ENCODE measurements at places on chromosomes 1 and 21. TPM values are rescaled to one million over a fixed set of nuclear protein-coding genes. Genes with fewer than 3 reads are reported as not detected.

The UTP11 gene
- total RNA-seq, result 38.7 TPM

The GBP7 gene
- total RNA-seq, result not detected

The TCHH gene
- not detected for total RNA-seq

The DCST1 gene
- total RNA-seq, result not detected

The SPRR4 gene
- total RNA-seq, result not detected

The SPRR2F gene
- not detected for total RNA-seq

The SHISA4 gene
- total RNA-seq, result 27.1 TPM

The ARV1 gene
- total RNA-seq, result 20.3 TPM

The HES3 gene
- total RNA-seq, result not detected

The MAN1A2 gene
- total RNA-seq, result 51.0 TPM

The SLC25A24 gene
- 42.3 TPM for total RNA-seq

The COL8A2 gene
- total RNA-seq, result 15.2 TPM

The PDC gene
- total RNA-seq, result not detected

The GNG12 gene
- 204 TPM for total RNA-seq

The LAPTM5 gene
- 1.8 TPM for total RNA-seq

The SPRR2G gene
- total RNA-seq, result not detected

The CELSR2 gene
- 1.5 TPM for total RNA-seq

The CA14 gene
- total RNA-seq, result not detected

The PRR9 gene
- total RNA-seq, result not detected

The IL20 gene
- total RNA-seq, result not detected

The SLC16A4 gene
- total RNA-seq, result 76.0 TPM

The NBPF14 gene
- total RNA-seq, result 68.4 TPM

The PTPN14 gene
- 122 TPM for total RNA-seq

The GCSAML gene
- total RNA-seq, result not detected

The TNFRSF8 gene
- under 0.01 TPM for total RNA-seq

The CGN gene
- total RNA-seq, result not detected

The CXADR gene
- 0.36 TPM for total RNA-seq

The RGSL1 gene
- total RNA-seq, result not detected

The MAGI3 gene
- 7.2 TPM for total RNA-seq

The PCAT6 gene
- 0.29 TPM for total RNA-seq

The SPTA1 gene
- under 0.01 TPM for total RNA-seq

The CATSPER4 gene
- total RNA-seq, result not detected

The OR2L13 gene
- total RNA-seq, result not detected

The DMRTA2 gene
- total RNA-seq, result under 0.01 TPM

The SGIP1 gene
- 17.4 TPM for total RNA-seq

The WNT3A gene
- total RNA-seq, result not detected

The CFAP74 gene
- not detected for total RNA-seq

The IGSF9 gene
- total RNA-seq, result under 0.01 TPM

The OVAAL gene
- not detected for total RNA-seq

The RAP1GAP gene
- 0.29 TPM for total RNA-seq

The SPOCD1 gene
- 58.6 TPM for total RNA-seq

All from osteoblast (primary cell).